Caki2 (cell line): ENCODE measurements at places on chromosomes 5 and 9. TPM values are rescaled to one million over a fixed set of nuclear protein-coding genes. Genes with fewer than 3 reads are reported as not detected.

Gene MVB12B
- total RNA-seq = 3.6 and 6.7 TPM in 2 replicates

Gene SIT1
- total RNA-seq = not detected in 2 replicates

Gene PCDHB11
- 0.61 TPM in 1 of 2 replicates, not detected in the other for total RNA-seq

Gene GMCL2
- not detected in 2 replicates for total RNA-seq

Gene ADRB2
- total RNA-seq = 0.20 and 0.26 TPM in 2 replicates

Gene C9orf43
- total RNA-seq = not detected in 2 replicates

Gene ZNF618
- total RNA-seq = 5.6 and 7.1 TPM in 2 replicates

Gene NMUR2
- 6.4 TPM in 1 of 2 replicates, not detected in the other for total RNA-seq

Gene CDX1
- not detected in 2 replicates for total RNA-seq

Gene TAF9
- total RNA-seq = 43.9 and 44.1 TPM in 2 replicates

Gene INSL6
- not detected in 2 replicates for total RNA-seq

Gene ENHO
- total RNA-seq = 4.0 TPM in 1 of 2 replicates, not detected in the other

Gene CCNO
- 3.6 and 5.4 TPM in 2 replicates for total RNA-seq

Gene C9
- total RNA-seq = not detected in 2 replicates

Gene AGXT2
- not detected in 2 replicates for total RNA-seq

Gene EFNA5
- 9.8 and 12.0 TPM in 2 replicates for total RNA-seq

Gene SLC36A3
- not detected in 2 replicates for total RNA-seq

Gene KIF4B
- total RNA-seq = not detected in 2 replicates

Gene PARP8
- 1.7 and 2.7 TPM in 2 replicates for total RNA-seq

Gene CARTPT
- total RNA-seq = not detected in 2 replicates

Gene POC5
- total RNA-seq = 6.5 and 13.3 TPM in 2 replicates

Gene PKD2L2
- total RNA-seq = not detected in 2 replicates

Gene MYMK
- not detected in 2 replicates for total RNA-seq

Gene PCDHB9
- 1.1 and 1.6 TPM in 2 replicates for total RNA-seq

Gene FBP1
- not detected in 2 replicates for total RNA-seq

Gene GABRA6
- total RNA-seq = not detected in 2 replicates

Gene ANKRD34B
- 3.3 and 3.4 TPM in 2 replicates for total RNA-seq

Gene CDKN2B
- total RNA-seq = not detected in 2 replicates

Gene TAF11L10
- total RNA-seq = not detected in 2 replicates

Gene PCDHA4
- total RNA-seq = 10.8 and 11.5 TPM in 2 replicates

Gene SLC44A1
- total RNA-seq = 19.6 and 35.6 TPM in 2 replicates

Gene ADAMTS6
- total RNA-seq = not detected in 2 replicates

Gene PFN3
- not detected in 2 replicates for total RNA-seq

Gene F12
- 39.4 and 58.6 TPM in 2 replicates for total RNA-seq

Gene DMRT3
- total RNA-seq = not detected in 2 replicates

Gene C5orf52
- not detected in 2 replicates for total RNA-seq

Gene ECPAS
- 30.5 and 35.4 TPM in 2 replicates for total RNA-seq

Gene PRLR
- total RNA-seq = not detected in 2 replicates

Gene IFNA2
- not detected in 2 replicates for total RNA-seq

Gene GRAMD2B
- total RNA-seq = 38.3 and 50.4 TPM in 2 replicates

Gene CYFIP2
- 25.3 and 40.4 TPM in 2 replicates for total RNA-seq

Gene MED10
- total RNA-seq = 35.6 and 53.5 TPM in 2 replicates

Gene UBAP2
- 22.2 and 31.0 TPM in 2 replicates for total RNA-seq

Gene AFAP1L1
- total RNA-seq = 1.3 and 3.6 TPM in 2 replicates

Gene TAF11L12
- not detected in 2 replicates for total RNA-seq

Gene HRCT1
- total RNA-seq = 26.7 and 36.7 TPM in 2 replicates

Gene CTXN3
- not detected in 2 replicates for total RNA-seq

Gene MYO10
- total RNA-seq = 27.8 and 44.0 TPM in 2 replicates

Gene OGN
- not detected in 2 replicates for total RNA-seq

Gene KCNT1
- total RNA-seq = not detected in 2 replicates

Gene BARHL1
- not detected in 2 replicates for total RNA-seq

Gene AUH
- 6.8 and 12.1 TPM in 2 replicates for total RNA-seq
